ENCODE measurements at places on chromosomes 5 and 9. TPM values are rescaled to one million over a fixed set of nuclear protein-coding genes. Genes with fewer than 3 reads are reported as not detected.

- no peak for DNase-seq
- peaks cover 2% of the 10 kb centered on the region for H3K27me3 ChIP-seq
- H3K27ac ChIP-seq, result no peak overlapping the region
Observed at GRCh38 chr5:60993875-60994571, 49.0 kb downstream of the NDUFAF2 start.

NAIP gene
- 32.5 TPM for total RNA-seq

- peaks cover 5% of the 10 kb centered on the region for H3K36me3 ChIP-seq
- DNase-seq, result no peak
- H3K4me3 ChIP-seq, result no peak overlapping the region
- H3K27me3 ChIP-seq, result no peaks in the 10 kb centered on the region
Observed at GRCh38 chr5:25979086-25979485, 1059.3 kb downstream of the CDH9 start.

ANXA1 gene
- not detected for total RNA-seq

DNA sequence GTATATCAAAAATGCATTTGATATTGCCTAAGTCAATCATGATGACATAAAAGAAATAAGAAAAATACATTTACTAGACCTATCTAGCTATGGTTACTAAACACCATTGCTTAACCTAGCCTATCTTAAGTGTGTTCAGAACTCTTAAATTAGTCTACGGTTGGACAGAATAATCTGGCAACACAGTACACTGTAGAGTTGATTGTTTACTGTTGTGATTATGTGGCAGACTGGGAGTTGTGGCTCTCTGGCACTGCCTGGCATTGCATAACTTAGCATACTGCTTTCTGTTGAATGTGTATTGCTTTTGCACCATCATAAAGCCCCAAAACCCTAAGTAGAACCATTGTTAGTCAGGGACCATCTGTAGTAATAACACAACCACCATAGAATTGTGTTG lies 21.2 kb upstream of the ZFAND5 start:
- peaks cover 3% of the 10 kb centered on the region for H3K27me3 ChIP-seq
- no peak overlapping the region for H3K27ac ChIP-seq
- no peak for DNase-seq
- no peak overlapping the region for H3K4me3 ChIP-seq
- peaks cover 19% of the 10 kb centered on the region for H3K4me1 ChIP-seq

HCN1 gene
- 0.56 TPM for total RNA-seq

BRINP1 gene
- 14.0 TPM for total RNA-seq

DNA sequence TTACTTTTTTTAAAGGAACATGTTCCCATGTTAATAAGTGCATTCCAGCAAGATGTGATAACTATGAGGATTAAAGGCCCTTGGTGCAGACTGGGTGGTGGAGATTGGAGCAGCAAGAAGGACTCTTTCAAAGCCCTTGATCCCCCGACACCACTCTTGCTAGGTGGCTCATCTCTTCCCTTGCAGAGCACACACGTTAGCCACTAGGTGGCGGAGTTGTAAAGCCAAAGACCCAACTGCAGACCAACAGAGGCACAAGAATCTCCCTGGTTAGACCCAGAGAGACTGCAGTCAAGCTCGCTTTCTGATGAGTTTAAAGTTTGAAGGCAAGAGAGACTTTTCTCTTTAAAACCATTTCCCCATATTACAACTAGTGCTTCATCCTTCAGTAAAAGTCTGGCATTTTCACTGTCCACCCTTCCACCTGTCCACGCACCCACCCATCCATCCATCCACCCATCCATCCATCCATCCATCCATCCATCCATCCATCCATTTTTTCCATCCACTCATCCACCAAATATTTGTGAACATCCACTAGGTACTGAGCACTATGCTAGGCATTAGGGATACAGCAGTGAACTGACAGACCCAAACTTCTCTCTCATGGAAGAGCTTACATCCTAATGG lies 226.9 kb downstream of the MSX2 start:
- peak; percentile 59 for DNase-seq
- H3K36me3 ChIP-seq, result no peaks in the 10 kb centered on the region
- H3K4me3 ChIP-seq, result no peak overlapping the region
- no peaks in the 10 kb centered on the region for H3K27me3 ChIP-seq
- no peak overlapping the region for H3K27ac ChIP-seq

PKD2L2 gene
- not detected for total RNA-seq

MEIKIN gene
- not detected for total RNA-seq

- peaks cover 13% of the 10 kb centered on the region for H3K36me3 ChIP-seq
- H3K27me3 ChIP-seq, result peaks cover 5% of the 10 kb centered on the region
- H3K4me1 ChIP-seq, result peaks cover 17% of the 10 kb centered on the region
Observed at GRCh38 chr5:156411-157072, 34.8 kb upstream of the LRRC14B start.

DNA sequence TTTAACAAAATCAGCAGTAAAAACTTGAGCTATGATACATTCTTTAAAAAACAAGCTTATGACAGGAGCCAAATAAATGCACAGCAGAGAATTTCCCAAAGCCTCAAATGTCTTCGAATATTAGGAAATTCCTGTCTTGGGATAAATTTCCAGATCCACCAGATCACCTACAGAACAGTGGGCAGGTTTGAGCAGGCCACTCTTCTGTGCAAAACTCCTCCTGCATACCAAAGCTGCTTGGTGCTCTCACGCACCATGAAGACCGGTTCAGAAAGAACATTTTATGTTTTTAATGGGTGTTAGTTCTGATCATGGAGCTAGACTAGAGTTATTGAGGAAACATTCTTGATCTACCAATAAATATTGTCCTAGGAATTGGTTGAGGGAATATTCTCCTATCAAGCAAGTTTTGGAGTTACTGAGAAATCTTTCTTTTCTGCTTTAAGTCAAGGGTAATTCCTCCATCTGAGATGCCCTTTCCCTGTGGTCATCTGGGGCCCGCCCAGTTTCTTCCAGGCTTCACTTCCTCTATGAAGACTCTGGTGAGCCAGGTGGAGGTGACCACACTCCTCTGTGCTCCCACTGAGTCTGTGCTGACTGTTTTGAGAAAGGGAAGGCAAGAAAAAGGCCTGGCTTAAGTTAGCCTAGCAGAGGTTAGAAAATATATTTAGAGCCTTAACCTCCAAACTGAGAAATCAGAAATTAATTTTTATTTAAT lies 17.9 kb downstream of the TNFSF15 start:
- no peaks in the 10 kb centered on the region for H3K4me1 ChIP-seq
- DNase-seq, result no peak
- H3K36me3 ChIP-seq, result no peaks in the 10 kb centered on the region
- no peak overlapping the region for H3K27ac ChIP-seq
- peaks cover 5% of the 10 kb centered on the region for H3K27me3 ChIP-seq

DNA sequence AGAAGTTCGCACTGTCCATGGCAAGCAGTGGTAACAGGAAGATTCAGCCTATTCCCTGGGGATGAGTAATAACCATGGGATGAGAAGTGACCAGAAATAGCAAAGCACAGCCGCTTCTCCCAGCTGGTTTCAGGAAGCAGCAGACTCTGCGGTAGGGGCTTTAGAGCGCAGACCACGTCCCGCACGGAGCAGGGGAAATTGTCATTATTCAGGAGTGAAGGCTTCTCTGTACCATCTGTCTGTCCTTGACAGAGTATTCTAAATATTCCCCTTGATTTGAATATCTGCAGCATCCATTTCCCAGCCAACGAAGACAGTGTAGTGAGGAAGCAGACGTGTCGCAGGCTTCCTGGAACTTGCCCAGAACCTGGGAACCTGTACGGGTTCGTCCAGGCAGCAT lies 159.6 kb downstream of the NXNL2 start:
- H3K27me3 ChIP-seq, result peaks cover 2% of the 10 kb centered on the region
- H3K27ac ChIP-seq, result peak overlapping the region; percentile 36
- no peak overlapping the region for H3K4me3 ChIP-seq
- H3K36me3 ChIP-seq, result peaks cover 5% of the 10 kb centered on the region
- no peak for DNase-seq

SLCO6A1 gene
- 1.6 TPM for total RNA-seq

DNA sequence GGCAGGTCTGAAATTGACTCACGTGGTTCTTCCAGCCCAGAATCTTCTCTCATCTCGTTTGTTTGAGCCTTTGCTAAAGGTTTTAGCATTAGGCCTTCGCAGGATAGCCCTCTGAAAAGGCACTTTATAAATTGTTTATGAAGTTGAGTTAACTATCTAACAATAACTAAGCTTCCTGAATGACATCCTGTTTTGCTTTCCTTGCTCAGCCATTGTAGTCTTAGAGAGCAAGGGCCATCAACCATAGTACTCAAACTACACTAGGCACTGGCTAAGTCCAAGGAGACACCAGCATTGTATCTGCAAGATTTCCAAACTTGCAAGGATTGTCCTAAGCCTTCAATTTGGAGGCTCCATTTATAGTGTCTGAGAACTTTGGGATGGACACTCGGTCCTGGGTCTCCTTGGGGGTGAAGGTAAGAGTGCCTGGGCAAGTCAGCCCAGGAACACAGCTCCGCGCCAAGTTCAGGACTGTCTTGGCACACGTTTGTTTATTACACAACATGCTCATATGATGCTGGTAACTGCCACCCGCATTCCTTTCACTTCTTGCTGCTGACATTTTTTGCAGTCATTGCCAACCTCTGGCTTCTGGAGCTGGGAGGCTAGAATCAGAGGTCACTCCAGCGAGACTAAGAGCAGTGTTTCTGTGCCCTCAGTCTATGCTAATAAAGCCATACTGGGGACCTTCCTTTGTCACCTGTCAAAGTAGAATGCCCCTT lies 151.1 kb downstream of the ESM1 start:
- H3K27me3 ChIP-seq, result peaks cover 14% of the 10 kb centered on the region
- peaks cover 48% of the 10 kb centered on the region for H3K4me1 ChIP-seq
- peak overlapping the region; percentile 62 for H3K27ac ChIP-seq
- no peaks in the 10 kb centered on the region for H3K36me3 ChIP-seq

GRCh38 chr5:120436996-120437395 lies 27.1 kb upstream of the PRR16 start:
- no peaks in the 10 kb centered on the region for H3K27me3 ChIP-seq
- H3K36me3 ChIP-seq, result no peaks in the 10 kb centered on the region
- no peaks in the 10 kb centered on the region for H3K4me1 ChIP-seq
- DNase-seq, result no peak

GRCh38 chr5:23053846-23054245 lies 200.7 kb upstream of the CDH12 start:
- H3K27me3 ChIP-seq, result peaks cover 2% of the 10 kb centered on the region
- DNase-seq, result no peak
- no peaks in the 10 kb centered on the region for H3K36me3 ChIP-seq
- no peak overlapping the region for H3K27ac ChIP-seq
- no peaks in the 10 kb centered on the region for H3K4me1 ChIP-seq
- no peak overlapping the region for H3K4me3 ChIP-seq

DNA sequence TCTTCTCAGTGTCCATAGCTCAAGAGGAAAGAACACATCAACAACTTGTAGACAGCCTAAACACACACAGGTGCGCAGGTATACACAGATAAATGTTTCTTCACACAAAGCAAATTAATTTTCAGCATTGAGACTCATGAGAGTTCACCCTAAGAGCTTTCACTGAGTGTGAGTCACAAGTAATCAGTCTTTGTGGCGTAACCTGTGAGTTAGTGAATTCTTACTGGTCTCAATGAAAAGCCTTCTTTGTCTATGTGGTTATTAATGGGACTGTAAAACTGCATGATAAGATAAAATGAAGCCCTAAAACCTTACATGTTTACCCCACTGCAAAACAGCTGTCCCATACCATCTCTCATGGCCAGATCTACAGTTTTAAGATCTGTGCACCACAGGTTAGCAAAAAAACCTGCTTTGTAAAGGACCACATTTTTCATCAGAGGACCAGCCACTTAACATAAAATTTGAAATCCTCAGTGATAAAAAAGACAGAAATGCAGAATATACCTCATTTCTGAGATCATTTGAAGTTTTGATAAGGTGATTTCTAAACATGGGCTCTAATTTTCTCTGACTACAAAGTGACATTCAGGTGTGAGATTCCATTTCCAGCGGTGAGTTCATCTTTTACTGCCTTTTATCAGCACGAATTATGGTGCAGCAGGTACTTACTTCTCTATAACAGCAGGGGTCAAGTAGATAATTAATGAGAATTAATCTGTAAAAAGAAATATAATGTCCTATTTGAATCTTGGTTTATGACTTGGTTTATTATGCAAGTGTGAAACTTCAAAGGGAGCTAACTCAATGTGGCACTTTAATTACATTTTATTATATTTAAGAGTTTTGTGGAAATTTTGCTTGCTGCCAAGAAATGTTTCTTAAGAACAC lies 335.7 kb upstream of the PIK3R1 start:
- no peak for DNase-seq
- H3K4me1 ChIP-seq, result no peaks in the 10 kb centered on the region
- peaks cover 5% of the 10 kb centered on the region for H3K36me3 ChIP-seq
- H3K27me3 ChIP-seq, result no peaks in the 10 kb centered on the region
- H3K27ac ChIP-seq, result no peak overlapping the region
- no peak overlapping the region for H3K4me3 ChIP-seq

IFNA21 gene
- total RNA-seq, result not detected

GRCh38 chr9:134475011-134475790 lies 148.9 kb downstream of the RXRA start:
- H3K27ac ChIP-seq, result no peak overlapping the region
- H3K4me1 ChIP-seq, result peaks cover 2% of the 10 kb centered on the region
- H3K36me3 ChIP-seq, result no peaks in the 10 kb centered on the region

SLC4A9 gene
- total RNA-seq, result not detected

DNA sequence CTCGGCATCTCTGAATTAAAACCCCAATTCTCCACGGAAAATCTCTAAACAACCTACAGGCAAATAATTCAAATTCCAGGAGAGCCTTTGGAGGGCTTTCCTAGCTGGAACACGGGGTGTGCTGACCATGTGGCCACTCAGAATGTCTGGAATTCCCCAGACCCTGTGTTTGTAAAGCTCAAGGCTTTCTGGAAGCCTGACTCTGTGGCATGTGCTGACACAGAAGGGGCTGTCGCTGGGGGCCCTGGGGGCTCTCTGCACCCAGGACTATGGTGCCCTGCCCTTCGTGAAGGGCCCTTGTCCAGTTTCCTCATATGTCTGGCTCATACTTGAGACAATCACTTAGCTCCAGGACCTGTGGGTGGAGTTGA lies 29.0 kb upstream of the BOD1 start:
- H3K4me1 ChIP-seq, result peaks cover 28% of the 10 kb centered on the region
- no peak overlapping the region for H3K4me3 ChIP-seq
- H3K27me3 ChIP-seq, result peaks cover 2% of the 10 kb centered on the region
- DNase-seq, result no peak
- H3K27ac ChIP-seq, result no peak overlapping the region
- H3K36me3 ChIP-seq, result no peaks in the 10 kb centered on the region

DNA sequence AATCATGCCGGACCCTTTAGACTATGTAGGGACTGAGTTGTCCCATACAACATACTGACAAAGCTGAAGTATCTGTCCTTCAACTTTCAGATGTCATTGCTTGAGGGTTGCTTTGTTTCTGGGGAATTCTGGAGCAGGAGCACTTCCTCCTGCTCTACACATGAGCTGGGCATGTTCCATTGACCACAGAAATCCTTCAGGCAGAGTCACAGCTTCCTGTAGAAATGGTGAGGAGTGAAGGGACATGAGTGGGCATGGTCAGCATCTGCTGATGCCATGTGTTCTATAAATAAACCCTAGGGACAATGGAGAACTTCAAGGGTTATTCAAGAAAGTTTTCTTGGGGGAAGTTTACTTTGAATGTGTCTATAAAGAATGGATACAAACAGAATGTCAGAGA lies 296.6 kb upstream of the FBXL7 start:
- H3K4me3 ChIP-seq, result no peak overlapping the region
- H3K27me3 ChIP-seq, result no peaks in the 10 kb centered on the region
- H3K36me3 ChIP-seq, result no peaks in the 10 kb centered on the region

GPR21 gene
- total RNA-seq, result 3.8 TPM
